ENCODE measurements at places on chromosomes 1 and 21.
A peak's percentile ranks its signal among the peaks of the same experiment; 100 is the strongest.

DNA sequence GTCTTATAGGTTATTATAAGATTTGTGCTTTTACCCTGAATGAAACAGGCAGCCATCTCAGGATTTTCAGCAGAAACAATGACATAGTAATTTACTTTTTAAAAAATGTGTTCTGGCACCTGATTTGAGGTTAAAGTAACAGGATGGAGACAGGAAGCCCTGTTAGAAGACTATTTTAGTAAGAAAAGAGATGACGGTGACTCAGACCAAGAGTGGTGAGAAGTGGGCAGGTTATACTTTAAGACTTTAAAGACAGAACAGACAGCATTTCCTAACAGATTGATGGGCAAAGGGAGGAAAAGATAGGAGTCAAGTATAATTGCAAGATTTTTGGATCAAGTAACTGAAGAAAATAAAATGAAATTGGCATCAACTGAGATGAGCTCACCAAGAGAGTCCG is 436.8 kb upstream of the NR5A2 start:
- DNase-seq: peak; percentile 14

GRCh38 chr1:245591346-245592188 is 436.8 kb downstream of the KIF26B start:
- no peak for DNase-seq

- no peak for DNase-seq
These were observed 4.8 kb upstream of the CHIA start for GRCh38 chr1:111285879-111286278.

GRCh38 chr1:234337233-234337632 is 36.0 kb upstream of the COA6 start:
- DNase-seq: no peak

GRCh38 chr1:3611170-3612019 is at the start of gene MEGF6:
Gene MEGF6, minus strand, starts transcription at chr1:3611508. Its CDS starts 240 bp downstream, at chr1:3611268.
- DNase-seq: no peak

- no peak for DNase-seq
These were observed 313.1 kb upstream of the TMPRSS15 start for GRCh38 chr21:18716578-18717138.

- DNase-seq: no peak
These were observed 164.6 kb downstream of the PLPP3 start for GRCh38 chr1:56414728-56415224.

DNA sequence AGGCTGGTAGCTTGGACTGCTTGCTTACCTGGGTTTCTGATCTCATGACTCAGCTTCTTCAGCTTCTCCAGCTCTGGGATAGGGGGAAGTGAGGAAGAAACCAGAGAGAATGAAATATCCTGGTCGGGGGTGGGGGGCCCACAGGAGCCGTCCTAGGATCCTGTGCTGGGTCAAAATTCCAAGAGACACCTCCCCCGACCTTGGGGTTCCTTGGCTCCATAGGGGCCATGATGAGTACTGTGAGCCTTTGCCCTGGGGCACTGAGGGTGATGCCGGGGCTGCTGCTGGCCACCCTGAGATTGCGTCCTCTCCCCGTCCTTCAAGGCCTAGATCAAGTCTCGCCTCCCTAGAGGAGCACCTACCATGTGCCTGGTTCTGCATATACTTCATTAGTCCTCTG is 40.0 kb downstream of the MYOM3 start:
- no peak for DNase-seq

GRCh38 chr1:183814121-183814681 is 9.3 kb downstream of the RGL1 start:
- no peak for DNase-seq

GRCh38 chr21:26946744-26947446 is 20.0 kb downstream of the ADAMTS5 start:
- DNase-seq: no peak

DNA sequence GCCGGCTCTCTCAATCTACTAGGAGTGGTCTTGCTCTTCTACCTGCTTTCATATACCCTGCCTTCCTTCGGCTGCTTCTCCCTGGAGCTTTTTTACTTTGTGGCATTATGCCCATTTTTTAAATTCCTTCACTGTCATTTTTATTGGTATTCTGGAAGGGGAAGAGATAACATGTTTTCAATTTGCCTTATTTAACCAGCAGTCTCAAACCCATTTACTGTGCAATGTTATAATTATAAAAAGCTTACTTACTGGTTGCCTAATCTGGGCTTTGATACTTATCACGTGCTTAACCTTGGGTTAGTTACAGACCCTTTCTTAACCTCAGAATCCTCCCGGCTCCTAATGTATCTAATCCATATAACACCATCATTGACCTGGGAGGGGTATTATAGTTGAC is 128.1 kb downstream of the SIPA1L2 start:
- DNase-seq: no peak

DNA sequence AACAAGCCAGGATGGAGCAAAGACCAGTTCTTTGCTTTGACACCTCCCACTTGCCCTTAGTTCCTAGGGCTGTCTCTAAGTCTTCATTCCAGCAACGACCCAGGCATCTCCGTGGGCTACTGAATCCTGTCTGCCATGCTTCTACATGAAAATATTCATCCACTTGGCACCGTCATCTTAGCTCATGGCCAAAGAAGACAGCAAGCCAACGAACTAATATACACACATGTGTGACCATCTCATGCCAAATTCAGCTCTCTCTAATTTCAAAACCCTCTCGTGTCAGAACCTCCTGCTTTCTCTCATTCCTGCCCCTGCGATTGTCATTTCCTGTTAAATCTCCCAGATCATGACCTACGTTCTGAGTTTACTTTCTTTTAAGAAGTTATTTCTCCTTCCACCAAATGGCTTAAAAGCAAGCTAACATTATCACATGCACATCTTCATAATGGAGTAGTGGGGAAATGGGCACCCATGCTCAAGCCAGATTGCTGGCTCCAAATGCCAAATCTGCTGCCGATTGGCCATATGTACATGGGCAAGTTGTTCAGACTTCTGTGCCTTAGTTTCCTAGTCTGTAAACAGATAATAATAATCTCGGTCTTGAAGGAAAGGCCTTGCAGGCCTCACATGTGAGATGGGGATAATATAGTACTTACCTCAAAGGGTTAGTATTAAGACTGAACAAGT is 373.4 kb downstream of the USH2A start:
- no peak for DNase-seq

DNA sequence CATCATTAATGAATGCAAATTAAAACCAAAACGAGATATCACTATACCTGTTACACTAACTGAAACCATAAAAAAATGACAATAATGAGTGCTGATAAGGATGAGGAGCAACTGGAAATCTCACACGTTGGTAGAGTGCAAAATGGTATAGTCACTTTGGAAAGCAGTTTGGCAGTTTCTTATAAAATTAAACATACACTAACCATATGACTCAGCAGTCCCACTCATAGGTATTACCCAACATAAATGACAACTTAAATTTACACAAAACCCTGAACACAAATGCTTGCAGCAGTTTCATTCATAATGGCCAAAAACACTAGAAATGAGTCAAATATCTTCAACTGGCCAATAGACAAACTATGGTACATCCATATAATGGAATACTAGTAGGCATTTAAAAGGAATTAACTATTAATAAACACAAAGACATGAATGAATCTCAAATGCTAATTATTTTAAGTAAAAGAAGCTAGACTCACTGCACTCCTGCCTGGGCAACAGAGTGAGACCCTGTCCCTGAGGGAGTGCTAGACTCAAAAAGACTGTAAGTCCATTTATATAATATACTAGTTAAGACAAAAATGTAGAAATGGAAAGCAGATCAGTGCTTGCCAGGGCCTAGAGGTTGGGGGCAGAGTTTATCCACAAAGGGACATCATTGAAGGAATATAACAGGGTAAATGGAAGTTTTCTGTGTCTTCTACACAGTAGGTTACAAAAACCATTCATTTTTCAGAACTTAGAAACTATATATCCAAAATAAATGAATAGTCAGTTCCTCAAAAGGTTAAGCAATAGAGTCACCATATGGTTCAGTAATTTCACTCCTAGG is 77.4 kb downstream of the EIF4G3 start:
- no peak for DNase-seq

- peak; percentile 63 for DNase-seq
These were observed 10.6 kb downstream of the TXNIP start for GRCh38 chr1:145985502-145986439.

- DNase-seq: no peak
These were observed 8.2 kb downstream of the PLA2G5 start for GRCh38 chr1:20078171-20078651.

GRCh38 chr1:172144445-172145061 is 275.9 kb upstream of the C1orf105 start:
- peak; percentile 70 for DNase-seq

DNA sequence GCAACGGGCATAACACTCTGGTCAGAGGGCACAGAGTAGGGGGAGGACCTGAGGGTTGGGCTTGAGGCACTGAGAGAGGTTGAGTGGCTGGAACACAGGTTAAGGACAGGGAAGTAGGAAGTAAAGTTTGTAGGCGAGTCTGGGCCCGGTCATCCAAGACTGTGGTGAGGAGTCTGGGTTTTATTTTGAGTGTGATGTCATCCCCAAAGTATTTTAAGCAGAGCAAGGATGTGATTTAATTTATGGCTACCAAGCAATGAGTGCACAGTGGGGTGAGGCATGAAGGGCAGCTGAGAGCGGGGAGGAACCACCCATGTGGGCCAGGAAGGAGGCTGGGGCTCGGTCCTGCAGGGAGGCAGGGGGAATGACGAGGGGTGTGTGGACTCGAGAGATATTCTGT is 11.2 kb upstream of the VWA5B1 start:
- DNase-seq: peak; percentile 79

DNA sequence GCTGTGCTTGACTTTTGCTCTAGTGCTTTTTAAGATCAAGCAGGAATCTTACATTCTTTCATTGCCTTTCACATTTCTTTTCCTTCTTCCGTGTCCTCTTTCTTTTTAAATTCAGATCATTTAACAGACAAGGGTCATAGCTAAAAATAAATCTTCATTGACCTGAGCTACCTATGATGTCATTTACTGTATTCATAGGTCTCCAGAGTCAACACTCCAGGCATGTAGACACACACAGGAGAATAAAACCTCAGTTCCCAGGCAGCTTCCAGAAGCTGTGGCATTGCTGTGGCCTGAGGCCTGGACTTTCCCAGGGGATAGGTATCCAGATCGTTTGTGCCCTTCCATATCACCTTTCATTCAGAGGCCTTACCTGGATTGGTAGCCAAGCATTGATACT is 38.5 kb upstream of the ENAH start:
- no peak for DNase-seq

- no peak for DNase-seq
These were observed 275.0 kb downstream of the HMCN1 start for GRCh38 chr1:186009039-186009737.

DNA sequence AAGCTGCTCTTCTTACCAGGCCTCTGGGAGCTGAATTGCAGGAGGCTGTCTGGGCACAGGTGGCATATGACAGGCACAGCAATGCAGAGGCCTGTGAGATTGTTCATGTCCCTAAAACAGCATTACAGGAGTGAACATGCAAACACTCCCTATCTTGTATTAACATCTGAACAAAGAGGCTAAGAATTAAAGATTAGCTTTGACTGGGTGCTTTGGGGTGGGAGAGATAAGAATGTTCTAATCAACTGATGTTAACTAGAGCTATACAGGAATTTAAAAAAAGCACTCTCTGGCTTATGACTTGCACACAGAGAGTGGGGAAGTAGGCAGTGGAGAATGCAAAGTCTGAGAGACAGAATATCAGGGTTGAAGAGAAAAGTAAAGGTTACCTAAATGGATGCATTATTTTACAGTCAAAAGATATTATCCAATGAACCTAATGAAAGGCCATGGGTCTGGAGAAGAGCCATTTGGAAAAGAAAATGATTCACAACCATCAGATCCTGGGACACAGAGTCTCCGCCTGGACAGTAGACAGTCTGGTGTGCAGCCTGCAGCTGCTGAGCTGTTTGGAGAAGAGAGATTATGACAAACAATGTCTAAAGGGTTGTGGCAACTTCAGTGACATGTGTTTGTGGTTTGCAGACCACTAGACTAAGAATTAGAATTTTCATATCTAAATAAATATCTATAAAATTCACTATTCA is 20.2 kb downstream of the DPT start:
- DNase-seq: no peak

- no peak for DNase-seq
These were observed 3.8 kb downstream of the ZNF644 start for GRCh38 chr1:91018006-91018405.

DNA sequence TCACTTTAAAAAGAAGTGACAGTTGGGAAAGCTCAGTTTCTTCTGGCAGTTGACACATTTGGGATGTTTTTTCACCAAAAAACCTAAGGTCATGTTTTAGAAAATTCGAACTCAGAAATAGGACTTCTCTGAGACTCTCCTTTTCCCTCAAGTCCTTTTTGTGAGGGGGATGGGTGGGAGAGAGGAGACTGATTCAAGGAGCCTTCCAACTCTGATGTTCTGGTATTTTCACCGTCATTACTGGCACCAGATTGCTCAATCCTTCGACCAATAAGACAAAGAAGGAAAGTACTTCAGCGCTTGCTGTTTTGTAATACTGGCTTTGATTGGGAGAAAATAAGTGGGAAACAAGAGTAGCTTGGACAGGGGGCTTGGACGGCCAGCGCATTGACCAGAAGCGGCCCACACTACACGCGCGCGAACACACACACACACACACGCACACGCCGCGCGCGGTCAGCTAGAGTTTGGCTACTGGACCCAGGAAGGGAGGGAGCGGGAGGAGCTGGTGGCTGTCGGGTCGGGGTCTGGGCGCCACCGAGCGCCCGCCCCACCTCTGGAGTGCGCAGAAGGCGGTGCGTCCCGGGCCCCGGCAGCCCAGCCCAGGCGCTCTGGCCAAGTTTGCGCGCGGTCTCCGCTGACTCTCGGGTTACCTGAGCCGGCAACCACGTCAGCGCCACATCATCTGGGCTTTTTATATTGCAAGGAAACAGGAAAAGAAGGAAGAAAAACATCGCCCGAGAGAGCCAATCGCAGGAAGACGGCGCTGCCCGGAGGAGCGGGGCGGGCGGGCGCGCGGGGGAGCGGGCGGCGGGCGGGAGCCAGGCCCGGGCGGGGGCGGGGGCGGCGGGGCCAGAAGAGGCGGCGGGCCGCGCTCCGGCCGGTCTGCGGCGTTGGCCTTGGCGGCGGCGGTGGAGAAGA is at the start of gene KCNK1:
Gene KCNK1, plus strand, starts transcription at position 855 of the 921 bp plus-strand sequence. Its CDS starts 66 bp downstream, at position 921.
- DNase-seq: peak; percentile 46

- no peak for DNase-seq
These were observed 72.6 kb upstream of the AJAP1 start for GRCh38 chr1:4581807-4582206.

- DNase-seq: peak; percentile 46
These were observed 5.5 kb upstream of the FOXD2 start for GRCh38 chr1:47432071-47433036.
